Stimulated activated CD4-positive, alpha-beta T cell treated with anti-CD3 and anti-CD28 coated beads, Interleukin-4, amount 100 ng/mL, for 48 hours (primary cell): ENCODE measurements at places on chromosomes 12 and 14.

DNA sequence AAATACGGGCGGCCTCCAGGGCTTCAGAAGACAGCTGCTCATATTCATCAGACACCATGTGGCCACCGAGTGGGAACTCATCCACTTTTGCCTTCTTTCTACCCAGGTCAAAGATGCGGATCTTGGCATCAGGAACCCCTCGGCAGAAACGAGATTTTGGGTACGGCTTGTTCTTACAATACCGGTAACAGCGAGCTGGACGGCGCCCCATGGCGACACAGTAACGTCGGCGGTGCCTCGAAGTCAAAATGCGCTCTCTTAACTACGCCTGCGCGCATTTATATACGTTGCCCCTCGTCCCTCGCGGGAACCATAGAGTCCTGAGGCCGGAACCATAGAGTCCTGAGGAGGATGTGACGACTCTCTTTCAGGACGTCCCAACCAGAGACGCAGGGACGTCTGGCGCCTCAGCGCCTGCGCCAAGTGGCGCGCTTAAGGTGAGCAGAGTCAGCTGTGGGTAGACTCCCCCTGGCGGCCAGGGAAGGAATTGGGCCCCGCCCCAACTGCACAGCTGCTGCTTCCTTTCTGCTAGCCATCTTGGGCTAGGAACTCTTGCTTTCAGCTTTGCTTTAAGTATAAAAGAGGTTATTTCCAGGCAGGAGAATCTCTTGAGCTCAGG, at the start of gene RPL10L:
TSS of gene RPL10L (minus strand) at position 256 of the 619 bp plus-strand sequence. CDS start at position 211, 45 bp downstream.
- DNase-seq: no peak

DNA sequence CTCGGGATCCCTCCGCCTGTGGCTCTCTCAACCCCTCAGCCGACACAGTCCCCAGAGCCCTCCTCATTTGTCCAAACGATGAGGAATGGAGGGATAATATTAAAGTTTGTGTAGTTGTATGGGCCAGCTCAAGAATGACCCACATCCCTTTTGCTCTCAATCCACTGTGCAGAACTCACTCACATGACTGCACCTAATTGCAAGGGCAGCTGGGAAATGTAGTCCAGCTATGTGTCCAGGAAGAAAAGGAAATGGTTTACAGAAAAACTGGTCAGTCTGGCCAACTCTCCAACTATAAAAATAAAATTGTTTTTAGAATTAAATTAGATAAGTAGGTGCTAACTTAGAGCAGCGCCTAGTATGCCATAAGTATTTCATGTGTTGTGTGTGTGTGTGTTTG, 66.6 kb downstream of the GALNT8 start:
- no peak for DNase-seq

DNA sequence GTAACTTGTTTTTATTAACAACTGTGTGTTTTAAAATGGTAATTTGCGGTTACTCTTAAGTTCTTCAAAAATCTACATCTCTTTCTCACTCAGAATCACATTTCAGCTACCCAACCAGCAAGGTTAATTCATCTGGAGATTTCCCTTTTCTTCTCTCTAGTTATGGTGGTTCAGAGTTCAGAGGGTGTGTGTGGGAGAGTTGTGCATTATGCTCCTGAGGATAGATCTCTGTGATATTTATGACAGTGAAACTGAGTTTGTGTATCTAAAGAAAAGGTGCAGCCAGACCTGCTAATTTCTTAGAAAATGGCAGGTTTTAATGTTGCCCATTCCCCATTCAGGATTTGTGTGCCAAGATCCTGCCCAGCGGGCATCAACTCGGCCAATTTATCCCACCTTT, 73.8 kb downstream of the TTLL5 start:
- DNase-seq: no peak

GRCh38 chr14:66105815-66106214, 380.4 kb upstream of the CCDC196 start:
- DNase-seq: no peak

DNA sequence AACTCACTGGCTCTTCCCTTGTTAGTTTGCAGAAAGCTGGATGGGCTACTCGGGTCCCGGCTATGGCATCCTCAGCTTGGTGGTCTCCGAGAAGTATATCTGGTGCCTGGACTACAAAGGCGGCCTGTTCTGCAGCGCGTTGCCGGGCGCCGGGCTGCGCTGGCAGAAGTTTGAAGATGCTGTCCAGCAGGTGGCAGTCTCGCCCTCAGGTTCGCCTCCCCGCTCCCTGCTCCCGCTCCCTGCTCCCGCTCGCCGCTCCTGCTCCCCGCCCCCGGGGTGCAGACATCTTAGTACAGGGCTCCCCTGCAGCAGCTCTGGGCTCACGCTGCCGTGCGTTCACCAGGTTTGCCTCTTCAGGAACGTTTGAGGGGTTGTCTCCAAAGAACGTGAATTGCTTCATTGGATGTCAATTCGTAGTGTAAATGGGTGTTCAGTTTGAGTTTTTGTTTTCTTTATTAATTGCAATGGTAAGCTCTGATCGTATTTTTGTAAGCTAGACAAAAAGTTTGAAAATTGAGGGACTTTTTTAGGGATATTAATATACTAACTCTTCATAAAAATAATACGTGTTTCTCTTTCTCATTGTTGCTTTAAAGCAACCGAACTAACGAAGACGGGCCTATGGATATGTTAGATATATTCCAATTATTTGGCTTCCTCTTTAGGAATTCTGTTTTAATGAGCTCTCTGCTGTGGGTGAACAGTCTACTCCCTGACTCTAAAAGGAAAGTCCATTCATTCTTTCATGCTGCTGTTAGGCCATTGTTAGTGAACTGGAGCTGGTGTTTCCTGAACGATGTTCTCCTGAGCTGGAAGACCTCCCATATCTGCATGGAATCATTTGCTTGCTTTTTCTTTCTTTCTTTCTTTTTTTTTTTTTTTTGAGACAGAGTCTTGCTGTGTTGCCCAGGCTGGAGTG, 71.3 kb downstream of the ANKRD9 start:
- peak; percentile 63 for DNase-seq

GRCh38 chr12:112989806-112990205, 11.5 kb downstream of the OAS2 start:
- DNase-seq: no peak

GRCh38 chr12:54631988-54632728, 2.5 kb downstream of the LACRT start:
- no peak for DNase-seq

- no peak for DNase-seq
Measured at GRCh38 chr14:60632777-60633176, 16.5 kb downstream of the SIX1 start.

DNA sequence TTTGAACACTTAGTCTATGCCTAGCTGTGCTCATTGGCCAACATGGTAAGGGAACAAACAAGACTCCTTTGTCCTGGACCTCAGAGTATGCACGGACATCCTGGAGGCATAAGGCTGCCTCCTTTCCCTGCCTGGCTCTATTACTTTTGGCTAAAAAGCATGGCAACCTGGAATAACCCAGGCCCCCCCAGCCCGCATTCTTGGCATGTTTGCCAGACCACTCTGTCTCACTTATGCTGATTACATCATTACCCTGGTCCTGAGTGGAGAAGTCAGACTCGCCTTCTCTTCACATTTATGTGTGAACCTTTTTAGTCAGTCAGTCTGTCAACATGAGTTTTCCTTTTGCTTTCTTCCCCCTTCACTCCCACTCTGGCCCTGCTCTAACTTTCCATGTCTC, 58.0 kb upstream of the ELK3 start:
- DNase-seq: no peak

DNA sequence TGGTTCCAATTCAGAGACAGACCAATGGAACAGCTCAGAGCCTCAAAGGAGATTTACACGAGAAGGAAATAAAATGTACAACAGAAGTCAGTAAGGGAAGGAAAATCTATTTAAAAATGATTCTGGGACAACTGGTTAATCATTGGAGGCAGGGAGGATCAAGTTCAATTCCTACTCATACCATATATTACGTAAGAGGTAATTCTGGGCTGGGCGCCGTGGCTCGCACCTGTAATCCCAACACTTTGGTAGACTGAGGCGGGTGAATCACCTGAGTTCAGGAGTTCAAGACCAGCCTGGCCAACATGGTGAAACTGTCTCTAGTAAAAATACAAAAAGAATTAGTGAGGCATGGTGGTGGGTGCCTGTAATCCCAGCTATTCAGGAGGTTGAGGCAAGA, 36.7 kb upstream of the PITPNM2 start:
- no peak for DNase-seq

- no peak for DNase-seq
Measured at GRCh38 chr14:96167224-96168148, 37.2 kb upstream of the BDKRB2 start.

DNA sequence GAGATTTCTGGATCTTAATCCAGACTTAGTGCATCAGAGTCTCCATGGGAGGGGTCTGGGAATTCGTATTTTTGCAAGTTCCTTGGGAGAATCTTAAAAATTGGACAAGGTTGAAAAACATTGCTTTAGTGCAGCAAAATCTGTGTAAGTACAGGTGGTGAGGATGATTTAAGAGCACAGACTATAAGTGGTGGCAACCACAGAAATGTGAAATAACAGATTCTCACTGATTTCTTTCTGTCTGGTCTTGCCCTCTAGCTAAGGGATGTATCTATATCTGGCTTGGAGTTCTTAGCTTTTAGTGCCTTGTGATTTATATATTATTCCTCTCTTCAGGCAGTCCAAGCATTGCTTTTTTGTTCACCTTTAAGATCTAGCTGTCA, 116.2 kb downstream of the DIP2B start:
- DNase-seq: no peak

DNA sequence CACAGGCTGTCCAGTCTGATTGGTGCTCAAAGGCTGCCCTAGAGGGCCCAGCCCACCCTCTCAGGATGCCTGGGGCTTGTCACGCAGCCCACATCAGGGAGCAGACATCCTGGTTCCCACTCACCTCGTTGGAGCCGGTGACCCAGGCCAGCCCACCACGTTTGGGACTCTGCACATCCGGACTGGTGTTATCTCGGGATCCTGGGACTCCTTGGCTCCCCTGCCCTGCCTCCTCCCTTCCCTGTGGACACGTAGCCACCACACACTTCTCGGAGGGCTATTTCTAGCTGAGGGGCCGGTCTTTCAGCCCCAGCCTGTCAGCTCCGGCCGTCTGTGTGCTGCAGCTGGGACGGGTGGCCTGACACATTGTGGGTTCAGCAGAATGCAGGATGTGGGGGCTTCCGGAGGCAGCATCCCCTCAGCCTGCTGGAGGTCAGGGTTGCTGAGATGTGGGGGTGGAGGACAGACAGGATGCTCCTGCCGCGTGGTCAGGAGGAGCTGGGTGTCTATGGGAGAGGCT, 12.8 kb upstream of the FGF23 start:
- no peak for DNase-seq

DNA sequence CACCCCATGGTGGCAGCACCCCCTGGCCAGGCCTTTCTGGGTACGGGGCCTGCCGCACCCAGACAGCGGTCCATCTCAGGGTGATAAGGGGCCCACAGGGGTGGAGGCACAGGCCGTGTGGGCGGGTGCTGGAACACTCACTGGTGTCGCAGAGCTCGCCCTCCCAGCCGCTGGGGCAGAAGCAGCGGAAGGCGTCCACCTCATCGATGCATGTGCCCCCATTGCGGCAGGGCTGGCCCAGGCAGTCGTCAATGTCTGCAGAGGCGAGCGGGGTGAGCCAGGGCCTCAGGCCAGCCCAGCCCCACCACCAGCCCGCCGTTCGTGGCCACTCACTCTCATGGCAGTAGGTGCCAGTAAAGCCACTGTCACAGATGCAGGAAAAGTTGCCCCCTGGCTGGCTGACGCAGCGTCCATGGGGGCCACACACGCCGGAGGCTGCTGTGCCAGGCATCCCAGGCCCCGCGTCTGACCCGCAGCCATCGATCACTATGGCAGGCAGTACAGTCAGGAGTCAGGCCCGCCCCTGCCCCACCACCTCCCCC, 19.9 kb downstream of the JAG2 start:
- DNase-seq: no peak

- DNase-seq: no peak
Measured at GRCh38 chr14:105389976-105390848, 8.1 kb upstream of the TEX22 start.

GRCh38 chr12:129771238-129771637, 132.6 kb downstream of the TMEM132D start:
- no peak for DNase-seq

GRCh38 chr12:79661629-79662028, 29.1 kb downstream of the PAWR start:
- no peak for DNase-seq

- DNase-seq: no peak
Measured at GRCh38 chr12:30896461-30896860, 30.1 kb upstream of the TSPAN11 start.

- DNase-seq: no peak
Measured at GRCh38 chr12:127509066-127509778, 757.7 kb upstream of the TMEM132C start.

DNA sequence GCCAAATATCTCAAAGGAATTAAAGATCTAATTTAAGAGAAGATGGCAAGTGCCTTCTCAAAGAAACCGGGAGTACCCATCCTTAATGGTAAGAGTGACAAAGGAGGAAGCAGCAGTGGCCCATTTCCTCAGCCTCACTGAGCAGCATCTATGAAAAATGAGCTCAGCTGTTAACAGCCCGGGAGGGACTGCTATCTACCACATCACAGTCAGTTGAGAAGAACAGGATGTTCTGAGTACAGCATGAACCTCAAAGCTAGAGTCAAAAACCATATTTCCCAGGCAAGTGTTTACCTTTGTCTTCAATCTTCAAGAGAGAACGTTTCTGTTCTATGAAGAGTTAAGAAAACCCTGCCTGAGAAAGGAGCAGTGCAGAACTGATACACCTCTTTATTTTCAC, 115.0 kb downstream of the BTG1 start:
- no peak for DNase-seq

GRCh38 chr12:10747730-10748129, 24.6 kb upstream of the YBX3 start:
- no peak for DNase-seq

DNA sequence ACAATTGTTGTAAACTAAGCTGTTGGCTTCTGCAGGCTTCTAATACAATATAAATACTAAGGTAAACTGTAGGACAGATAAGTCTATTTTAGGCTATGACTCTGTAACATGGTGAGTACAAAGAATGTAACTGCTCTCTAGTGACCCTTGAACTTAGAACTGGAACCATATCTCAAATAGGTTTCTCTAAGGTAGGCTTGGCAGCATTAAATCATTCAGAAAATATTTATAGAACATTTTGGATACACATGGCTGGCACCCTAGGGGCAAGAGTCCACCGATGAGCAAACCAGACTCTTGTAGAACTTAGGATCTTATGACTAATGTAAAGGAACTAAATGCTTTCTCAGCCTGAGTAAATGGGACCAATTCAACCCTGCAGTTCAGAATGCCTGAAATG, 19.4 kb upstream of the SLC25A3 start:
- DNase-seq: no peak

GRCh38 chr14:66442953-66443571, 43.1 kb upstream of the CCDC196 start:
- no peak for DNase-seq

GRCh38 chr12:74111688-74112360, 425.8 kb upstream of the ATXN7L3B start:
- DNase-seq: no peak

GRCh38 chr12:94545935-94546771, 86.5 kb upstream of the CEP83 start:
- DNase-seq: no peak
